ENCODE measurements at places on chromosomes 5 and 9.

GRCh38 chr5:136222580-136223235, 29.7 kb upstream of the SMIM32 start:
- DNase-seq, result no peak

GRCh38 chr9:103243553-103243952, 248.4 kb downstream of the CYLC2 start:
- DNase-seq, result no peak

- no peak for DNase-seq
Measured at GRCh38 chr9:20041697-20042081, 252.9 kb upstream of the SLC24A2 start.

GRCh38 chr9:128072144-128073021, 4.4 kb downstream of the SLC25A25 start:
- DNase-seq, result no peak

All from stimulated activated CD8-positive, alpha-beta memory T cell treated with anti-CD3 and anti-CD28 coated beads, Interleukin-2, amount 100 ng/mL, for 1 hour (primary cell).